NCI-H1436 treated with DMSO at 0.1 percent for 48 hours (cell line): ENCODE measurements at places on chromosomes 6 and 20.

- no peak for DNase-seq
Observed at GRCh38 chr20:24034820-24035219, 46.2 kb upstream of the GGTLC1 start.

- DNase-seq = no peak
Observed at GRCh38 chr20:878511-879307, 37.4 kb downstream of the ANGPT4 start.

DNA sequence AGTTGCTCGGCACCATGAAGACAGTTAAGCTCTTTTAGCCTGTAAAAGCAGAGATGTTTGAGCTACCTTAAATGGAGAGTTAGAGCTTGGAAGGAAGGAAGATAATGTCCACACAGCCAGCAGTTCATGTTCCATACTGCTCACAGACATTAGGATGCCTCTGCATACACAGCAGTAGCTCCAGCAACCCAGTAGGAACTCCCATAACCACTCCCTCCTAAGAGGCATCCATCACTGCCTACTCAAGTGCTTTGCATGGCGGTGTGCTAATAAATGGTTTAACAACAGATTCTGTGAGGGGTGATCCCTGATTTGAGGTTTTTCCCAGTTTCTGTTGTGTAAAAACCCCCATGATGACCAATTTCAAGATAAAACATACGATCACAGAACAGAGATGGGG lies 286.4 kb downstream of the HACE1 start:
- no peak for DNase-seq

- no peak for DNase-seq
Observed at GRCh38 chr20:61832181-61832580, 233.5 kb downstream of the TAF4 start.

DNA sequence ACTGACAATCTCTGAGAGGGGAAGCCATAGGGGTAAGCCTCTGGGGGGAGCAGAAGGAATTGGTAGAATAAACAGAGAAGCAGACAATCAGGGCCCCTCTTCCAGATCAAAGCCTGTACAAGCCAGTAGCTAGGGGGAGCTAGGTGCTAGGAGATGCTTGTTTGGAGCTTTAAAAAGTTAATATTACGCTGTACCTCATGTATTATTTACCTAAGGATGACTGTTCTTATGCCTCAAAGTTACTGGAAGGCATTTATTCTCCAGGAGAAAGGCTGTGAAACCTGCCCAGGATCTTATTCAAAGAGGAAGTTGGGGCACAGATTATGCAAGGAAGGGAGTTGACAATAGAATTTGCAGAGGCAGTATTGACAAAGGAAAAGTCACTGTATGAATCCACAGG lies 111.8 kb upstream of the SLC35F1 start:
- DNase-seq = no peak

DNA sequence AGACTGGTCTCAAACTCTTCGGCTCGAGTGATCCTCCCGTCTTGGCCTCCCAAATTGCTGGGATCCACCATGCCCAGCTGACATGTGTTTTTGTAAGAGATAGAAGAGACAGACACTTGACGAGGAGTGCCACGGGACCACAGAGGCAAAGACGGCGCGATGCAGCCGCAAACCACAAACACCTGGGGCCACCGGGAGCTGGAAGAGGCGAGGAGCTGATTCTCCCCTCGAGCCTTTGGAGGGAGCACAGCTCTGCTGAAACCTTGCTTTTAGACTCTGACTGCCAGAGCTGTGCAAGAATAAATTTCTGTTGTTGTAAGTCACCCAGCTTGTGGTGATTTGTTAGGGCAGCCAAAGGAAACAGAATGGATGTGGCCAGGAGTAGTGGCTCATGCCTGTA lies 46.9 kb downstream of the TFAP2C start:
- DNase-seq = no peak

DNA sequence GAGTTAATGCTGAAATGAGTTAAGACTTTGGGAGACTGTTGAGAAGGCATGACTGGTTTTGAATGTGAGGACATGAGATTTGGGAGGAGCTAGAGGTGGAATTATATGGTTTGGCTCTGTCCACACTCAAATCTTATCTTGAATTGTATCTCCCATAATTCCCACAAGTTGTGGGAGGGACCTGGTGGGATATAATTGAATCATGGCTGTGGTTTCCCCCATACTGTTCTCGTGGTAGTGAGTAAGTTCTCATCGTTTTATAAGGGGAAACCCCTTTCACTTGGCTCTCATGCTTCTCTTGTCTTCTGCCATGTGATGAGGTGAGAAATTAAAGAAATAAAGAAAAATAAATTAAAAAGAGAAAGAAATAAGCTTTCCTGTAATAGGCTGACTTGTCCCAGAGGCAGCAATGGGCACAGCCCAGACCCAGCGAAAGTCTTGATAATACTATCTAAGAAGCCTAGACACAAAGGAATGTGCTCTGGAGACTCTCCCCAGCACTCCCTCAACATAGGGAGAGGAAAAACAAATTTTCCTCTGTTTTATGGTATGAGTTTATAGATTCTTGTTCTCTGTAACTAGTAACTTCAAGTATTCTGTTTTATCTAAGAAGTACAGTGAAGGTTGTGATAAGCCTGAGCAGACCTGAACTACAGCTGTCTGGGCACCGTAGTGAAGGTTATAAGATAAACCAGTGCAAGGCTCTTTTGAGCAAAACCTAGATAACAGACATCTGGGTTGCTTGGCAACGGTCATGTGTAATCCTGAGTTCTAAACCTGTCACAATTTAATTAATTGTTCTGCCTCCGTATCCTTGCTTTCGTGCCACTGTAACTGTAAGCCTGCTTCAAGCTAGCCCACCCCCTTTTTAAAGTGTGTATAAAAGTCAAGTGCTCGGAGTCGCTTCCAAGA lies 88.9 kb upstream of the ECI2 start:
- no peak for DNase-seq

DNA sequence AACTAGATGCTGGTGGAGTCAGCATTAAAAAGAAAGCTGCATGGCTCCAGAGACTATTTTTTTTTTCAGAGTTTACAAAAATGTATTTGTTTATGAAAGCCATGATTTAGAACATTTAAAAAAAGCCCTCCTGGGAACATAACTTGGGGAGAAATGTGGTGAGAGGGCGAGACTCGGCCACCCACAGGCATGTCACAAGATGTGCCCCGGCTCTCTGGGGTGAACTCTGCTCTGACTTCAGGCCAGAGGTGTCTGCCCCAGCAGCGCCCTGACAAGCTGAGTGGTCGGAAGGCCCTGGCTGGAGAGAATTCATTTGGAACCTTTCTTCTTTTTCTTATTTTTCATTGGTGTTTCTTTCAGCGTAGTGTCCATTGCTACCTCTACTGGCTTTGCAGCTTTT lies 21.7 kb upstream of the RFPL4B start:
- no peak for DNase-seq

DNA sequence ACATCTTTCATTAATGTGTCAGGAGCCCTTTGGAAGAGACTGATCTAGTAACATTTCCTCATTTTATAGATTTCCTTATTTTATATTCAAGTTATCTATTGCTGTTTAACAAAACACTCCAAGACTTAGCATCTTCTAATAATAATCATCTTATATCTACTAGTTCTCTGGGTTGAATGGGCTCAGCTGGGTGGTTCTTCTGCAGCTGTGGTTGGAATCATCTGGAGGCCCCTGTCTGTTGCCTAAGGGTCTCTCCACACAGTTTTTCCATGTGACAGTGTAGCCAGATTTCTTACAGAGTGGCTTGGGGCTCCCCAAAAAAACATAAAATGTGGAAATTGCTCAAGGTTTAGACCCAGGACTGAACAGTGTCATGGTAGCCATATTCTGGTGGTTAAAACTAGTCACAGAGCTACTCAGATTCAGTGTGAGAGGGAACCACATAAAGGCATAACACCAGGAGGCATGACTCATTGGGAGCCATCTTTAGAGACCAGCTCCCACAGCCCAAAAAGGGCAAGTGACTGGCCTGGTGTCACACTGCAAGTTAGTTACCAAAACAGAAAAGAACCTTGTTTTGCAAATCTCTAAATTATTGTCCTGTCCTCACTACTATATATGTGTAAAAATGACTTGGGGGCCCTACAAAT lies 11.5 kb downstream of the SLC2A10 start:
- DNase-seq = no peak

GRCh38 chr20:36234771-36235320 lies 1.4 kb upstream of the AAR2 start:
- no peak for DNase-seq

- no peak for DNase-seq
Observed at GRCh38 chr6:3220366-3220765, 7.1 kb downstream of the TUBB2B start.

DNA sequence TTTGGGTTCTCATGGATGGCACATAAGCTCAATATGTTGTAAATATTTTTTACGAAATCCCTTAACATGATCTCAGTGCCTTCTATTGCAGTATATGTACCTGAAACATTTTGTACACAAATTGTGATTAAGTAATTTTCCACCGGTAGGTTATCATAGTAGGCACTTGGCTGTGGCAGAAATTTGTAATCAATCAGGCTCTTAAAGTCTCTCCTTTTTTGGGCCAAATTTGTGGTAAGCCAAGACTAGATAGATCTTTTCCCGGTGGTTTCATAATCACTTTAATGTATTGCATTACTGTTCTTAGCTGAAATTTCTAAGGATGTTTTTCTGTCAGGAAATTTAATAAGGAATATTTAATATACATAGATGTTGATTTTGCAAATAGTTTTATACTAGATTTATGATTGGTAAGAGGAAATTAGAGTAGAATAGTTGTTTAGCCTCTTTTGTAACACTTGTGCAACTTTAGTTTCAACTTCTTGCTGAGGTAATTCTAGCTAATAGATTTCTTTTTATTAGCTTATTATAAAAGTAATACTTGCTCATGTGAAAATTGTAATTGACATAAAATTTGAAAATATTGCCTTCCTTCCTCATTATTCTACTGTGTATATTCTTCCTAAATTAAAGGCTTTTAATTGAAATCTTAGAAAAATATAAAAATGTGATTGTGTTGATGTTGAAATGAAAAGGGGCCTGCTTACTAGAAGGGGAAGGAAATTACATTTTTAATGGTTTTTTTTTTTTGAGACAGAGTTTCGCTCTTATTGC lies 3.2 kb downstream of the PCMT1 start:
- DNase-seq = no peak

DNA sequence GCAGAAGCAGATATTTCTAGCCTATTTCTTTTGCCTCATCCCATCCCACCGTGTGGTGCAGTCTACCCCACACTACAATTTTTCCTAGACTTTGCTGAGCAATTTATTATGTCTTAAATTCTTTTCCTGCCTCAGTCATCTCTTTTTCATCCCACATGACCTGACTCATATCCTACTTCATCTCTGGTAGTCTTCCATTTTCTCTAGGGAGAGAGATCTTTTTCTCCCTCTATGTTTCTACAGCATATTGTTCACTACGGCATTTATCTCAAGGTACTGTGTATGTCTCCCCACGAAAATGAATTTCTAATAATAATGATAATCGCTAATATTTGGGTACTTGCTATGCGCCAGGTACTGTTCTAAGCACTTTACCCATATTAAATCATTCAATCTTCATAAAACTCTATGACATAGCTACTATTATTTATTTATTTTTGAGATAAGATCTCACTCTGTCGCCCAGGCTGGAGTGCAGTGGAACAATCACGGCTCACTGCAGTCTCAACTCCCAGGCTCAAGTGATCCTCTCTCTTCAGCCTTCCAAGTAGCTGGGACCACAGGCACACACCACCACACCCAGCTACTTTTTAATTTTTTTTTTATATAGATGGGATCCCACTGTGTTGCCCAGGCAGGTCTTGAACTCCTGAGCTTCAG lies 15.6 kb downstream of the PDSS2 start:
- DNase-seq = no peak

- DNase-seq = no peak
Observed at GRCh38 chr6:144617708-144618107, 332.6 kb downstream of the UTRN start.

- no peak for DNase-seq
Observed at GRCh38 chr6:120405947-120406346, 928.3 kb downstream of the TBC1D32 start.

- DNase-seq = no peak
Observed at GRCh38 chr20:34369265-34369664, 6.2 kb downstream of the ITCH start.

DNA sequence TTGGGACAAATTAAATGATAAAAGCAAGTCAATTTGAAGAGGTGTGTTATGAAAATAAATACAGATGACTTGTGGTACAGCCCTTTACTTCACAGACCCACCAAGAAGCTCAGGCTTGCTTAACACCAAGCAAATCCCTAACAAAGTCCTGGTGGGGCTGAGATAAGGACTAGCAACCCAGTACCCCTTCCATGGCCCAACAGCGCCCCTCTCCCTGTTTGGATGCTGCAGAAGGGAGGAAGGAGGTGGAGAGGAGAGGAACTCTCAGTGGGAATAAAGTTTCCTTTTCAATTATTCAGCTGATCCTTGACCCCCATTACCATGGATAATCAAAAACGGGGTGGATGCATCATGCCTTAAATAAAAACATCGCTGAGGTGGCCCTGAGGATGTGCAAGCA lies 4.5 kb upstream of the ZNF831 start:
- DNase-seq = no peak

GRCh38 chr6:163438940-163439335 lies 24.4 kb downstream of the QKI start:
- DNase-seq = no peak

DNA sequence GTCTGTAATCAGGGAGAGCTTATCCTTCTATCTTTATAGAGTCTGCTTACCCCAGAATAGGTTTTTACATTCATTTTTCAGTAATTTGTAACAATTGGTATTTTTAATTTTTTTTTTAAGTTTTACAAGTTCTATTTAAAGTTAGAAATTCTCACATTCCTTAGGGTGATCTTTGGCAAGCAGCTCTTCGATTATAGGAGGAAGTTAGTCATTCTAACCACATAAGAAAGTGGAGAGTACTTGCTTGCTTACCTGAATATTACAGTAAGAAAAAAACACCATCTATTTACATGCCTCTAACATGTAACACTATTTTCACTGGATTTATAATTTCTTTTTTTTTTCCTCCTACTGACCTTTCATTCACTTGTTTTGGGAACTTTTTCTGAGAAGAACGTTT lies 6.7 kb downstream of the TSHZ2 start:
- DNase-seq = no peak

GRCh38 chr20:53750827-53751619 lies 157.4 kb upstream of the ZNF217 start:
- no peak for DNase-seq

DNA sequence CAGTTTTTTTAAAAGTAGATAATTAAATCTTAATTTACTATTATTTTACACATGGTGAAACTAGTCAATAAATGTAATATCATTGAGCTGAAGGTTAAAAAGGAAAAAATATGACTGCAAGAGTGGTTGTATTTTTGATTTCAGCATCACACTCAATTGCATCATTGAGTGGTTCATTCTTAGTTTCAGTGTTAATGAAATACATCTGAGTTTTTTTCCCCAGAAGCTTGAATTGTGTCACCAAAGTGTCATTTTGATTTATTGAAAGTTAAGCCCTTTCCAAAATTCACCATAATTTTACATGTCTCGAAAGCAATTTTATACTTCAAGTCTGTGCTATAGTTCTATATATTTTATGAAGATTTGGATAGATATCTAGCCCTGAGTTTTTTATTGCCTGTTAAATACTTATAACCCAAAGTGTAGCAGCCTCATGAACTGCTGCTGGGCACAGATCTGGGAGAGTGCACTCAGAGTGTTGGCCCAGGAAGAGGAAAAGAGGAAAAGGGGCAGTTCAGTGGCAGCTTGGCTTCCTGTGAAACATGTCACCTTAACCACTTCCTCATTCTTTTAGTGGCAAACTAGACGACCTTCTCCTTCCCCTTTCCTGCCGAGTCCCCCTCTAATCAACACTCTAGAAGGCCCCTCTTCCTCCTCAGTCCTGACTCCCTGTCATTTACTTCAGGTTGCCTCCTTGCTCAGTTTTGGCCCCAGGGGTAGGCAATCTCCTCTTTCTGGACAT lies 140.7 kb downstream of the ESR1 start:
- no peak for DNase-seq

GRCh38 chr6:30748851-30749540 lies 4.6 kb upstream of the IER3 start:
- no peak for DNase-seq
